ENCODE measurements at places on chromosomes 3 and 15.

DNA sequence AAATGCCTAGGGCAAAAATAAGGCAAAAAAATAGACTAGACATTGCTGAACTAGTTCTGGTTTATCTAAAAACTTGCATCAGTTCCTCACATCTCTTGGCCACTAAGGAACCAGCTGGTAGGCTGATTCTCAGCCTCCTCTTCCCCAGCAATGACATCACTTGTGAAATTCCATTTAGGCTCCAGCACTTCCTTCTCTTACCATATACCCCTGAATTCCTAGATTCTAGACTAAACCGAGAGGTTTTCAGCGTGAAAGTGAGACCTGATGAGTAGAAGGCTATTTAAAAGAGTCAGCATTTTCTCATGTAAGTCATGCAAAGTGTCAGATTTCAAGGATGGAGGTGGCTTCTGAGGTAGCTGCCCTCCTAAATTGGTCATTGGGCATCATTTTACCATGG is 247.1 kb upstream of the CDIN1 start:
- DNase-seq = no peak

- DNase-seq = peak; percentile 58
Measured at GRCh38 chr3:119636249-119636648, 24.1 kb downstream of the POPDC2 start.

- DNase-seq = peak; percentile 27
Measured at GRCh38 chr15:74011610-74012009, 17.1 kb downstream of the PML start.

GRCh38 chr3:98734735-98735134 is 28.4 kb upstream of the ST3GAL6 start:
- no peak for DNase-seq

DNA sequence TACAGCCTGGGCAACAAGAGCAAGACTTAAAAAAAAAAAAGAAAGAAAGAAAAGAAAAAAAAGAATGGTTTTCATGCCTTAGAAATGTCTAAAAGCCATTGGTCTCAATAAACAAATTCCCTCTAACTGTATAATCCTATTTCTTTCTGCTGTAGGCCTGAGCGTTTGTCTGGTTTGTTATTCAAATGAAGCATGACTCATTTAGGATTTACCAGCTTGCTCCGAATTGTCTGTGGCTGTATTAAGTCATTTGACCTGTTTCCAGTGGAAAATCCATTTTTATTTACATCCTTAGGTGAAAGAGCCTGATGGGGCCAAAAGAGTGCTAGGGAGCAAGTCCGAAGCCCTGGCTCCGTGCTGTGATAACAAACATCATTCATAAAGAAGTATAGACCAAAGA is 73.8 kb downstream of the BDH1 start:
- DNase-seq = no peak

DNA sequence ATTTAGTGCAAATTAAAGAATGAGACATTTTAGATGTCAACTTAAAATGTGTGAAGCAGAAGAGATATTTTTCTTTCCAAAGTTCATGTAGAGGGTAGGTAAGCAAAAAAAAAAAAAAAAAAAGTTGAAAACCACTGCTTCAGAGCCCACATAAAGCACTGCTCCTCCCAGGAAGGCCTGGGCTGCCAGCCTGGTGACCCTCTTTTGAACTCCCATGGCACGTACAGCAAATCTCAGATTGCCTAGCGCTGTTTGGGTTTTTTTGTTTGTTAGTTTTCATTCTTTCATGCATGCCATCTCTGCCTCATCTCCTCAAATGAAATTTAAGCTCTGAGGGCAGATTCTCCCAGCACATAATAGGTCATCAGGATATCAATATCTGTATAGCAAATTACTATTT is 120.1 kb downstream of the SRGAP3 start:
- DNase-seq = no peak

- peak; percentile 63 for DNase-seq
Measured at GRCh38 chr15:52678468-52679231, 538 bp downstream of the ATOSA start.

DNA sequence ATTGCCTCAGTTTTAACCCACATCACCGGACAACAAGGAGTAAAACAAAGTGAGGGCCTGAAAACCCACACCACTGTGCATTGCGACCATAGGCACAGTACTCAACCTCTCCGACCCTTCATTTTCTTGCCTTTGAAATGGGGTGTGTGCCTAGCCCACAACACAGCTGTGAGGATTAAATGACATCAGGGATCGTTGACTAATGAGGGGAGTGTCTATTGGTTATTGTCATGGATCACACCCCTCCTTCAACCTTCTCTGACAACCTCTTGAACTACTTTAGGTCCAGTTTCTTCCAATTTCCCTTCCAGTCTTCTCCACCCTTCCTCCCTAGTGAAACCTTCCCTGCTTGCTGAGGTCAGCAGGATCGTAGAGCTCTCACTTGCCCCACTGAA is 89.5 kb downstream of the HES1 start:
- no peak for DNase-seq

DNA sequence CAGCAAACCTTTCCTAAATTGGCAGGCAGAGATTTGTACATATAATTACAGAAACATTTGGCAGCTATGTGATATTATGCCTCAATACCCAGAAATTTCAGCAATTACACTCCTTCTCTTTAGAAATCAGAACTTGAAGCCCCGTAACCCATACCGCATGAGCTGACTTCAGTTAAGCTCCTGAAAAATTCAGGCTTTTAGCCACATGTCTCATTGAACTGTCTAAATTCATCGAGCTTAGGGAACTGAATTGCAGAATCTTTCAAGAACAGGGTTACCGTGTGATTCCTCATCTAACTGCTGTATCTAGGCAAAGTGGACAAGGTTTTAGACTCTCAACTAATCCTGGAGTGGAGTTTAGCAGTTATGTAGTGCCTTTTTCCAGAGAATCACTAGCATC is 333.0 kb downstream of the EPHA3 start:
- no peak for DNase-seq

- no peak for DNase-seq
Measured at GRCh38 chr15:50077651-50078050, 41.4 kb downstream of the ATP8B4 start.

DNA sequence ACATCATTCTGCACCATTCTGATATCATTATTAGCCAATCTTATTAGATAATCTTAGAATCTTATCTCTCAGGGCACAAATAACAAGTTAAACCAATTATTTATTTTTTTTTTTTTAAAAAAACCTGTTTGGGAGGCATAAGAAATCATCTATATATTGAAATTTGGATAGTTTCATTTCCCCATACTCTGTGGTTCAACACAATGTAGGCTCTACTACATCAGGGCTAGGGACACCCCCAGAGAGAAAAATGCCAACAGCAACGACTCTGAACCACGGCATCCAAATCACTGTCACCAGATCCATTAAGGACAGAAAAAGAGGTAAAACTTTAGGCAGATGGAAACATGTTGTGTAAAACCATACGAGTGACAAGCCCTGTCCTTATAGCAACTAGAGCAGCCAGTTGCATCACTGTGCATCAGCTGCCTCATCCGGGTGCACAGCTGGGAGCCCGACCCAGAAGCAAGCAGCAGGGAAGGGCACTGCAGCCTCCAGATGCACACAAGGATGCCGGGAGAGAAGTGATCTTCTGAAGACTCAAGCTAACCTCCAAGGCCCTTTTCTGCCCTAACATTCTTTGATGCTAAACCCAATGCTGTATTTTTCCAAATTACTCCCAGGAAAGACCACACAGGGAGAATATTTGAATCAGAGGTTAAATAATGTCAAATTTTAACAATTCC is 381.1 kb downstream of the CTNNB1 start:
- no peak for DNase-seq

DNA sequence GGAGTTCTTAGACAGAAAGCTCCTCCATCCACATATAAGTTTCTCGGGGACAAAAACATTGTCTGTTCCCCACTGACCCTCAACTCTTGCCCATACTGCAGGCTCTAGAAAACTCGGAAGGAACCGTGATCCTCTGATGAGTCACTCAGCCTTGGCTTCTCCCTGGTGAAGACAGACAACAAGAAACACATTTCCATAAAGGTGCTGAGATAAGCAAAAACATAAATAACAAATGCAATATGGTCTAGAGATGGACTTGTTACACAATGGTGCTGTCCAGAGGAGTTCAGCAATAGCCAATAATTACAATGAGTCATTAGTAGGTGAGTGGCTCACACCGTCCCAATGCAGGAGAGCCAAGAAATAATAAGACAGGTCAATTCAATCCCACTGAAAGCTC is 43.7 kb downstream of the MAGI1 start:
- no peak for DNase-seq

DNA sequence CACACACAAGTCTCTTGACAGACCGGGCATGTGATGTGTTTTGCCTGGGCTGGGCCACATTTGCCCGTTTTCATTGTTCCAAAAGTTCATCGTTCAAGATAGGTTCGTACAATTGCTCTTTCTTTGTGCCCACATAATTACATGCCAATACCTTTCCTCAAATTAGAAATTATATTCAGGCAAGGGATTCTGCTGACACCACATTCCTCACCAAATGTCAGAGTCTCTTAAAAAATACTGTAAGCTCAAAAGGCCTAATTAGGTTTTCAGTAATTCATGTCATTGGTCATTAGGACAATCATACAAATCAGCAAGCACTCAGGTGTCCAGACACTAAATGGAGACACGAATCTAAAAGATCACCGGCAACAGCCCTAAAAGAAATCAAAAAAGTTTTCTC is 215.3 kb downstream of the ALCAM start:
- no peak for DNase-seq

DNA sequence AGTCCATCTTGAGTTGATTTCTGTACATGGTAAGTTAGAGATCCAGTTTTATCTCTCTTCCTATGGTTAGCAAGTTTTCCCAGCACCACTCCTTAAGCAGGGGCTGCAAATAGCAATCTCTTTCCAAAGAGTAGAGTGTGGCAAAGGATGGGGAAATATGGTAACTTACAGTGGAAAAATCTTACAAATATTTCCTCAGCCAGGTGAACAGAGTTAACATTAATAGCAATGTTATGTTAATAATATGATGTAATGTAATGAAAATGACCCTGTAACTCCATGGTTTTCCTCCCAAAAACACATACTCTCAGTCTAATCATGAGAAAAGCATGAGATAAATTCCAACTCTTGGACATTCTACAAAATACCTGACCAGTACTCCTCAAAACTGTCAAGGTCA is 30.4 kb downstream of the FSIP1 start:
- DNase-seq = no peak

- no peak for DNase-seq
Measured at GRCh38 chr3:120081719-120082118, 12.5 kb downstream of the GSK3B start.

- DNase-seq = peak; percentile 33
Measured at GRCh38 chr15:96046620-96047240, 283.8 kb upstream of the NR2F2 start.

- DNase-seq = no peak
Measured at GRCh38 chr15:67501177-67501835, 19.6 kb upstream of the C15orf61 start.

DNA sequence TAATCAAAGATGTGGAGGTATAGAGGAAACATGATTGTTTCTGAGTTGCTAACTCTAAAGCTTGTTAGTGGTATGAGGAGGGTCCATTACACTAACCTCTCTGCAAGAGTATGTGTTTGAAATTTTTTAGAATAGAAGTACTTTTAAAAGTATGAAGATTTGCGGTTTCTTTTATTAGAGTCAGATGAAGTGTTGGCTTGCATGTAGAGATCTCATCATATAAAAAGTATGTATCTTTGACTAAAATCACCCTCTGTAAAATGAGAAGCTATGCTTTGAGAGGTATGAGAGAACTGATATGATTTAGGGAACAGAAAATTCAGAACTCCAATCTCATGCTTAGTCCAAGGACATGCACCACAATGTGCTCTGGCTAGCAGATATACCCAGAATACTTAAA is 140.4 kb upstream of the MBNL1 start:
- no peak for DNase-seq

DNA sequence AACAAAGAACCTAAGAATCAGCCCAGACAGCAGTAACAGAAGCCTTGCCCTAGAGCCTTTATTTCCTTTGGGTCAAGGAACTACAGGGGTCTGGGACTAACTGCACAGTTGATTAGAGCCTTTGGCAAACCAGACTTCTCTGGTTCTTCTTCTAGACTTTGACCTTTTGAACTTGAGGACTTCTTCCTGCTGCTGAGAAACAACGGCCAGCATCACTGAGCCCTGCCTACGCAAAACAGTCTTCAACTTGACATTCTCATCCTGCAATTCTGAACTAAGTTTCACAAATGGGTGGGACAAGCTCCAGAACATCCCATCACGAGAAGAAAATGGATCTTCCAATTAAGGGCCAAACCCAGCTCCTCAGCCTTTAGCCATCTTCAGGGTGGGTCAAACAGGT is 31.4 kb downstream of the CMTM6 start:
- peak; percentile 30 for DNase-seq
